Activated CD4-positive, CD25-positive, alpha-beta regulatory T cell (primary cell): ENCODE measurements at places on chromosomes 2 and 18.

DNA sequence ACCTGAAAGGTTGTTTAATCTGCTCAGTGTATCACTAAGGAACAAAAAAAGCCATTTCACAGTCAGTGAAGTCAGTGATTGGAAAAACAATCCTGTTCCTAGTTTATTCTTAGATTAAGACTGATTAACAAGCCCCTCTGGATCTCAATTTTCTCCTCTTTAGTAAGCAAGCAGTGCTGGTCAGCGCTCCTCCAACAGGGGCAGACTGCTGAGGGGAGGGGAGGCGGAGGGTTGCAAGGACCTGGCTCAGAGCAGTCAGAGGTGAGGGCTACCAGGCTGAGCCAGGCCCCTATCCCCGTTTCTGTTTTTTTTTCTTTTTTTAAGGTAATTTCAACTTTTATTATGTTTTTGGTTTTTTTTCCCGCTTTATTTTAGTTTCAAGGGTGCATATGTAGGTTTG lies 24.7 kb upstream of the KCNS3 start:
- no peak for DNase-seq

DNA sequence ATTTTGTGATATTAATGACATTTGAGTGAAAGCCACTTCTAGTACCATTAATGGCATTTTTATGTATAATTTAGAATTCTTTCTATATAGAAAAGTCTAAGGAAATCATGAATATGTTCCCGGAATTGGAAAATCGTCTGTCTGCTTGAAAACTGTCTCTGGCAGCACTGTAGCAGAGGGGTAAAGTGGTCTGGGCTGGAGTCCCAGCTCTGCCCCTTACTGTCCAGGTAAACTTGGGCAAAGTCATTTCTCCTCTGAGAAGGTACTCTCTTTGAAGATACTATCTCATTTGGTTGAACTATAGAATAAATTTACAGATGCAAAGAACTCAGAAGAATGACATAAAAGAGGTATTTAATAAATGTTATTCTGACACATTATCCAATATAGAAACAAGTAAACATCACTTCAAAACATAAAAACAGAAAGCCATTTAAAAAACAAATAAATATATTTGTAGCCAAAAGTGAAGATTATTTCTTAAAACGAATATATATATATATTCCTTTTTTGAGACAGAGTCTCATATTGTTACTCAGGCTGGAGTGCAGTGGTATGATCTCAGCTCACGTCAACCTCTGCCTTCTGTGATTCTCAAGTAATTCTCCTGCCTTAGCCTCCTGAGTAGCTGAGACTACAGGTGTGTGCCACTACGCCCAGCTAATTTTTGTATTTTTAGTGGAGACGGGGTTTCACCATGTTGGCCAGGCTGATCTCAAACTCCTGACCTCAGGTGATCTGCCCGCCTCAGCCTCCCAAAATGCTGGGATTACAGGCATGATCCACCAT lies 149.8 kb upstream of the ITGA4 start:
- DNase-seq: no peak

DNA sequence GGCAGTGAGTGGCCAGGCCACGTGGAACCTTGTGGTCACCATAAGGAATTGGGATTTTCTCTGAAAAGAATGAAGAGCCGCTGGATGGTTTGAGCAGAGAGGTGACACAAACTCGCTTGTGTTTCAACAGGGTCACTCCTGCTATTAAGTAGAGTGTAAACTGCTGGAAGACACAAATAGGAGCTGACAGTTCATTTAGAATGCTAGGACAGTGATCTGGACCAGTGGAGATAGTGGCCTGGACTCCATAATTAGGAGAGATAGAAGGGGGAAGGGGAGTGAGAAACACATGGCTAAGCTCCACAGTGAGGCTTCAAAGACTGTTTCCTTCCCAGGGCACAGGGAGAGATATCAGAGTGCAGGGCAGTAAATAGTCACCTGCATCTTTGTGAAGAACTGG lies 381.1 kb upstream of the ST6GAL2 start:
- DNase-seq: no peak

DNA sequence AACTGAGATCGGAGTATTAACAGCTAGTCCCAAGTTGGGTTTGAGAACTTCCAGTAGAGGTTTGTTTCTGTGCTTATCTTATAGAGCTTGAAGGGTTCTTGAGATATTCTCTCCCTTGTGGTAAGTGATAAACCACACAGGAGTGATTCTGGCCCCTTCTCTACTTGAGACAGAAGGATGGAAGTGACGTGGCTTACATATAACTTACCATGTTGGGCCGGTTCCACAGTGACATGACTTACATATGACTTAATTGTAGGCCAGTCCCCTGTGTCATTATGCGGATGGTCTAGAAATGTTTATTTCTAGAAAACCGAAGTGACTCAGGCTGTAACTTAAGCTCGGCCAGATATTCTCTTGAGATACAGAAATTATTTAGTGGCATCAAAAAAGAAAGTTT lies 62.7 kb downstream of the TRAPPC12 start:
- DNase-seq: no peak

DNA sequence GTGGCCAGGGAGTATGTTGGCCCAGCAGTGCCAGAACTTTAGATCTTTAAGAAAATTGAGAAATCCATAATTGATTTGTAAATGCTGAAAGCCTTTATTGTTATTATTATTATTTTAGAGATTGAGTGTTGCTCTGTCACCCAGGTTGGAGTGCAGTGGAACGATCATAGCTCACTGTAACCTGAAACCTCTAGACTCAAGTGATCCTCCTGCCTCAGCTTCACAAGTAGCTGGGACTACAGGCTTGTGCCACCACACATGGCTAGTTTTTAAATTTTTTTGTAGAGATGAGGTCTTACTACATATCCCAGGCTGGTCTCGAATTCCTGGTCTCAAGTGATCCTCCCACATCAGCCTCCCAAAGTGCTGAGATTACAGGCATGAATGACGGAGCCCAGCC lies 143.2 kb upstream of the CCDC68 start:
- no peak for DNase-seq

GRCh38 chr2:52884761-52885352 lies 882.7 kb upstream of the CHAC2 start:
- DNase-seq: no peak

GRCh38 chr18:75162467-75162866 lies 46.5 kb downstream of the PTGR3 start:
- no peak for DNase-seq

GRCh38 chr2:18544171-18544570 lies 16.3 kb downstream of the RDH14 start:
- no peak for DNase-seq

- no peak for DNase-seq
These were observed 3.3 kb downstream of the BOK start for GRCh38 chr2:241561832-241562231.

DNA sequence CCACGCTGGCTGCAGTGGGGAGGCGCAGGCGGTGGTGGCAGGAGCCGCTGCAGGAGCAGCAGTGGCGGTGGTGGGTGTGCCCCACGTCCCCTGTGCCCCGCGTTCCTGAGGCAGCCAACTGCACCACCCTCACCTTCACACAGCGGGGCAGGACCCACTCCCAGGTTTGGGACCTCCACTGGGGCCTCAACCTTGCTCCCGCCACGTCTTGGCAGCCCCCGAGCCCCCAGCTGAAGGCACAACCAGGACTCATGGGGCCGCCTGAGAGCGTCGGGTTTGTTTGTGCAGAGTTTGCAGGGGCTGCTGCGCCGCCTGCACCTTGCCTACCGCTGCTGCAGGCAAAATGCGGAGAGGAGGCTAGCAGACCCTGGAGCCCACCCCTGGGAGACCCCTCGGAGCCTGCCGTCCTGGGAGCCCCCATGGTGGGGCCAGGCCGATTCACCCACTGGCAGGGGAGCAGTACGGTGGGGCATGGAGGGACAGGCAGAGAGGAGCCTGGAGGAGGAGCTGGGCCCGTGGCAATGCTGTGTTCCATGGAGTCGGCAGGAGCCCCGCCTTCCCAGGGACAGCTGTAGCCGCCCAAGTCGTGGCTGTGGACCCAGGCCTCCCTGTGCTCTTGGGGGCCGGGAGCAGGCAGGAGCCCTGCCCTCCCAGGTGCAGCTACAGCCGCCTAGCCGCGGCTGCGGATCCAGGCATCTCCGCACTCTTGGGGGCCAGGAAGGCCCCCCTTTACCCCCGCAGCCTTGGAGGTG lies 14.7 kb upstream of the EML6 start:
- DNase-seq: no peak

DNA sequence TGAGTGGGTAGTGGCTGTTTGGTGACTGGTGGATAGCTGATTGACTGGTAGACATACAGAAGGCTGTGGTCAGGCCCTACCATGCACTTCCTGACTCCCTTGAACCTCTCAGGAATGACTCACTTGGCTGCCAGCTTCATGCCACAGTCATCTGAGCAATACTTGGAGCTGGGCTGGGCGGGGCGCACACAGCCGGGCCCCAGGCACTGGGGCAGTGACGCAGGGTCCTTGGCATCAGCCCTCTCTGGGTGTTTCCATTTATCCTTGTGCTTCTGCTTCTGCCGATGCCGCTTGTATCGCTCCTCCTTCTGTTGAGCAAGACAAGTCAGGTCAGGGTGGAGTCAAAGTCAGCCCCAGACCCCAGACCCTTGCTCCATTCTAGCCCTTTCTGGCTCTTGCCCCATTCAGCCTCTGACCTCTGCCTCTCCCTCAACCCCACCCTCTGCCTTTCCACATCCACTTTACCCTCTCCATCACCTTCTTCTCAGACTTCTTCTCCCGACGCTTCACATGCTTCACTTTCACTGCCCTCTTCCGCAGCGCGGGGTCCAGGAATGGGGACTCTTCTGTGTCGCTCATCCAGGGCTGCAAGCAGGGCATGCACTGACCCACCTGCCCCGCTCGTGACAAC lies 3.0 kb upstream of the MBD1 start:
- DNase-seq: no peak

DNA sequence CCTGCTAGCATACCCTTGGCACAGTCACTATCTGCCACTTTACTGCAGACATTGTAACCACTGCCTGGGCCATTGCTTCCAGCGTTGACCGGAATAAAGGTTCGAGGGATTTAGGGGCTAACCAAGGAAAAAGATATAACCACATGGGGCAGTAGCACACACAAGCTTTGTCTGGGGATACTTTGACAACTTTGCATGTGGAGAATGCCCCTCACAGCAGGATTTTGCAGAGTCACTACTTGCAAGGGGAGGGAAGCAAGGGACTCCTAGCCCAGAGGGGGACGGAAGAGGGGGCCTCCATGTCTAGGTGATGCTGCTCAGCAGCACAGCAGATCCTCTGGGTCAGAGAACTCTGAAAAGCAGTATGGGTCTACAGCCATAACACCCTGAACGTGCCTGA lies 138.7 kb downstream of the SPP2 start:
- no peak for DNase-seq

- no peak for DNase-seq
These were observed 3.4 kb downstream of the CYP26B1 start for GRCh38 chr2:72144274-72144631.

- DNase-seq: no peak
These were observed 962.9 kb upstream of the FANCL start for GRCh38 chr2:59204040-59204439.

DNA sequence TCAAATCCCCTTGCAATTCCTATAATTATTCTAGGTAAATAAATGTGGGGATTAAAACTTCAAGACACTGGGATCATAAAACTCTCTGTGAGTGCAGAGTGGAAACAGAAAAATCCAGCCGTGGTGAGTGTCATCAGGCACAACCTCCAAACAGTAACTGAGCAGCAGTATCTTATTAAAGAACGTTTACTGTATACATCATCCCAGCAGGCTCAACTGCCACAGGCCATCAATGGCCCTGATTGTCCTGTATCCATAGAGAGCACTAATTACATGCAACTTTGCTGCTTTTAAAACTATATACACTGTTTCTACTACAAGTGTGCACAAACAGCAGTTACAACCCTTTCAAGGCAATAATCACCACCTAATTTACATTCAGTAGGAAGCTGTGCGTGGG lies 23.9 kb downstream of the GAREM1 start:
- DNase-seq: no peak

DNA sequence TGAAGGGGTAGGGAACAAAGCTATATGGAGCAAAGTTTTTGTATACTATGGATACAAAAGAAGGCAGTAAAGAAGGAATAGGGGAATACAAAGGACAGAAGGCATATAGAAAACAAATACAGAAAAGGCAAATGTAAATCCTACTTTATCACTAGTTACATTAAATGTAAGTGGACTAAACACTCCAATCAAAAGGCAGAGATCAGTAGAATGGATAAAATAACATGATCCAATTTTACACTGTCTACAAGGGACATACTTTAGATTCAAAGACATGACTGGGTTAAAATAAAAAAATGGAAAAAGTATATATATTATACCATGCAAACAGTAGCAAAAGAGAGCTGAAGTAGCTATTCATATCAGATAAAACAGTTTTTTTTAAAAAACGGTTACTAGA lies 215.0 kb downstream of the PDE11A start:
- DNase-seq: no peak

DNA sequence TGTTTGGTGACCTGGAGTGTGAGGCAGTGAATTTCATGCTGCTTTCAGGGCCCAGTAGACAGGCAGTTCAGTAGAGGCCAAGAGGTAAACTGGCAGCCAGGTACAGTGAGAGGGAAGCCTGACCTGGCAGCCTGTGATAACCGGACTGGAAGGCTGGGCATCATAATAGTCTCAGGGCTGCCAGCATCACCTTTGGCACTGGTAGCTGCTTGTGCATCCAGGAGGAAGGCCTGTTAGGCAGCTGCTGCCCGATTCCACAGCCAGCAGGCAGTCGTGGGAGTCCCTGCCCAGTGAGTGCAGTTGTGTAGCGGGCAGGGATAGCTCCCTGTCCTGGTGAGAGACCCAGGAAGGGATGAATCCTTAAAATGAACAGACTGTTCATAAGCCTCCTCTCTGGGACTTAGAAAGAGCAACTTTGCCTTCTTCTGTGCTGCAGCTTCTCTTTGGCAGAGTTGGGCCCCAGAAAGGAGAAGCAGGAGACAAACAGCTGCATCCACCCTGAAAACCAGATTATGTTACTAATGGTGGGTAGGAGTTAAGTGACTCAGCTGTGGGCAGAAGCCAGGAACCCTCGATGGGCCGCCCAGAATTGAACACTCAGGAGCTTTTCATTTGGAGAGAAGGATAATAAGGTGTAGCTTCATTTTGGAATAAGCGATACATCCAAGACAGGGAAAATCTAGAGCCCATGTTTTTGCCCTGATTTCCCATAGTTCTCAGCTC lies 8.1 kb upstream of the GPBAR1 start:
- DNase-seq: no peak

DNA sequence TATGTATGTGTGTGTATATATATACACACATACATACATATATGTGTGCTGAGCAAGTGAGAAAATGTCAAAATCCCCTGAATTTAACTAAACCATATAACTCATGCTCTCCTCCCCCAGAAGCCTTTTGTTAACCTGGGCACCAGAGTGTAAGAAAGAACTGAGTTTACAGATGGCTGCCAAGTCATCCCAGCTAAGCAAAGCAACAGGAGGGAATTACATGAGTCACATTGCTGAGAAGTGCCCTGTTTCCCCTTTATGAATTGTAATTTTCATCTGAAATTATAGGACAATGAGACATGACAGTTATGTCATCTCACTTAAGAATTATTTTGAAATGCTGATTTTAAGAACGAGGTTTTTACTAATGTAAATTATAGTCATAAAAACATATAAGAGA lies 29.9 kb downstream of the SCN7A start:
- no peak for DNase-seq

DNA sequence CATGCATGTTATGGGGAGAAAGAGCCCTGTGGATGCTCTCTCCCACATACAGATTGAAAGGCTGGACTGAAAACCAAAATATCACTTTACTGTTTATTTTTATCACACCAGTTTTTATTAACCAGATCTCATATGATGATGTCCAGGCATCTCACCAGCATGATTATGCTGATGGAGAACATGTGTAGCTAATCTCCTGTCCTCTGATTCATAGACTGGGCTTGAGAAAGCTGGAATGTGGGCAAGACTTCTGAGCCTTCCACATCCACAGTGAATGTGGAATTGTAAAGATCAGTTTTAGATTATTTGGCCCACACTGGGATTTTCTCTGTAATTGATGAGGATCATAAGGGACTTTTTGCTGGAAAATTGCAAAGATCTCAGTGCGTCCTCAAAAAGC lies 137.9 kb downstream of the ICOS start:
- no peak for DNase-seq
